ENCODE measurements at places on chromosomes 16 and 17.

- DNase-seq: no peak
Observed at GRCh38 chr17:8904686-8905085, 37.2 kb upstream of the PIK3R6 start.

GRCh38 chr16:74101379-74102137 is 195.1 kb upstream of the PSMD7 start:
- DNase-seq: no peak

- DNase-seq: no peak
Observed at GRCh38 chr17:55155856-55156560, 108.8 kb upstream of the HLF start.

DNA sequence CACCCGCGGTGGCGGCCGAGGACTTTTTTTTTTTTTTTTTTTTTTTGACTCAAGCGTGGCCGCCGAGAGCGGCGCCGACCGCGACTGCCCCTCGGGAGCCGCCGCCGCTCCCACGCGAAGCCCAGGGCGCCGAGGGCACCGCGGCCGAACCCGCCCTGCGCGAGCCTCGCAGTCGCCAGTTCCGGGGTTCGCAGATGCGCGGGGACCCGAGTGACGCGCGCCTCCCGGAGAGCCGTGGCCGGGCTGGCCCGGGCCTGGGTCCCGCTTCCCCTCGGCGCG is 1.1 kb downstream of the METRNL start:
- no peak for DNase-seq

GRCh38 chr17:80163336-80163735 is 6.5 kb upstream of the CARD14 start:
- DNase-seq: no peak

GRCh38 chr17:78879635-78880186 is 23.3 kb downstream of the CEP295NL start:
- peak; percentile 20 for DNase-seq

DNA sequence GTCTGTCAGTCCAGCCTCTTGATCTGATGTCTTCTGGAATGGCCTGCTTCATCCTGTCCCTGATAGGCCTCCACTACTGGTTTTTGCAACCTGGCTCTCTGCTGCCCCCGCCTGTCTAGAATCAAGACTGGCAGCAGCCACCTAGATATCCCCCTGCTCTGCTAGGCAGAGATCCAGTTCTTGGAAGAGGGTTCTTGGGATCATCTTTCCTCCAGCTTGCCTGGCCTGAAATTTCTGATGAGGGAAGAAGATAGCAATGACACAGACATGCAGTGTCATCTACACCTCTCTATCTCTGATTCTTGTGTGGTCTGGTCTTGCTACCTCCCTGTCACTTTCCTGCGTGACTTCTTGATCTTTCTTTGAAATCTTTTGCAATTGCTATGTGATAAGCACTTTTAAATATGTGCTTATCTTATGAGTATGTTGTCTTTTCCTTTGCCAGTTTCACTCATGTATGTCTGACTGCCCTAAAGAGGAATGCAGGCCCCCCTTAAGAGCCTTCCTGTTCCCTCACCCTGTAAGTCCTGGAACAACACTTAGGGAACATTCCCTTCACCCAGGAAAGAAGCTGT is 20.3 kb upstream of the NFATC3 start:
- DNase-seq: peak; percentile 76

DNA sequence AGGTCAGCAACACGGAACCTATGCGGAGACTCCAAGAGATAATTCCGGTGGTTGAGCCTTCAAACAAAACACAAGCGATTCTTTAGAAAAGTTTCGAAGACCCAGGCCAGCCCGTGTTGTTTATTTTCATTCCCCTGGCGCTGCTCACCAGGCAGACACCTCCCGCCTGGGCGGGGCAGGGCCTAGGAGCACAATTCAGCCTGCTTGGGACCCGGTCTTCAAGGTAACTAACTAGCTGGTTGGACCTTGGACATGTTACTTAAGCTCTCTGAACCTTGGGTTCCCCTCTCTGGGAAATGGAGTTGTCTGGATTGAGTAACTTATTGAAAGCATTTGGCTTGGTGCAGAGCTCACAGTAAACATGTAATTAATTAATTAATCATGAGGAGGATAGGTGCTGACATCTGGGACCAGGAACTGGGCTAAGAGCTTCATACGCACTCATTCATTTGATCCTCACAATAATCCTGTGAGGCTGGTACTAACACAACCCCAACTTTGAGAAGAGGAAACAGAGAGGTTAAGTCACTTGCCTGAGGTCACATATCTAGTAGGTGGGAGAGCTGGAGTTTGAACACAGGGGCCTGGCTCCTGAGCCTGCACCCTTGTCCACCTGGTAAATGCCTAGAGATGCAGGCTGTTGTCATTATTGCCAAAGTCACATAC is 125.3 kb upstream of the SMURF2 start:
- no peak for DNase-seq

GRCh38 chr17:79977708-79978547 is 57.7 kb downstream of the TBC1D16 start:
- DNase-seq: no peak

DNA sequence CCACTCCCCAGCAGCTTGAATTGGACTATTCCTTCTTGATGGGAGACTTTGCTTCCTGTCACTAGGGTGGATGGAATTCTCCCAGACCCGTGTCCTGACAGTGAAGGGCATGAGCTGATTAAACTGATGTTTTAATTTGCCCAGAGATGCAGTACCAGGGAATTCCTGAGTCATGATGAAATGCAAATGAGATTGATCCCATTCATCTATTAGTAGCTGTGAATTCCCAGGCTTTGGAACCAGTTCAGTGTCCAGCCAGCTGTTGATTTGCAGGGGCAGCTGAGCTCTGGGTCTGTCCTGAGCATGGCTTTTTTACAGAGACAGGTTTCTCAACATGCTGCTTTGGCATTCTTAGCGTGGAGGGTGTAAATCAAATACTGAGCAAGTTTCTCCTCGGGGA is 157.9 kb downstream of the PITPNC1 start:
- no peak for DNase-seq

GRCh38 chr16:79099716-79100115 is 500.8 kb downstream of the MAF start:
- no peak for DNase-seq

DNA sequence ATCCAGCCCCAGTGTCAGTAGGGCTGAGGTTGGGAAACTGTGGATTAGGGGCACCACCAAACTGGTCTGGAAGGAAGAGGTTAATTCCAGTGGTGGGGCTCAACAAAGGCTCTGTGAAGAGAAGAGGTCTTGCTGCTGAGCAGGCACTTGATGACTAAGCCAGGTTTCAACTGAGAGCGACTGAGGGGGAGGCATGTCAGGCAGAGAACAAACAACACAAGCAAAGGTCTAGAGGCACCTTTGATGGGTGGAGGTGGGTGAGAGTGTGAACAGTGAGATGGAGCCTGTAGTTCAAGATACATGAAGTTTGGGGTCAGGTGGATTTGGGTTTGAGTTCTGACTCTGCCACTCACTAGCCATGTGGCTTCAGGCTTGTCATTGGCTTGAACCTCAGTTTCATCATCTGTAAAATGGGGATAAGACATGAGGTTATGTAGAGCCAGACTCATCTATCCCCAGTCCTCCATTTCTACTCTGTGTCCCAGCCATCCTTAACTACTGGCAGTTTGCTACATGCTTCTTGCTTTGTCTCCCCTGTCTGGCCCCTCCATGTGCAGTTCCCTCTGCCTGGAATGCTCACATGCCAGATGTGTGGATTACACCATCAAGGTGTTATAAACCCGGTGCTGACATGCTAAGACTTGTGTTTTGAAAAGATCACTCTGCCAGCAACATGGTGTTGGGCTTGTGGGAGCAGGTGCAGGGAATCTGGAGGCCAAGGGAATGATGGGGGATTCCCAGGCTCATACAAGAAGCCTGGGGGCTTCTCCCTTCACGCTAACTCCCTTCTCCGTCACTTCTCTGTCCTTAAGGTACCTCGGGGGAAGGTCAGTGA is 3.0 kb upstream of the RMI2 start:
- DNase-seq: no peak

DNA sequence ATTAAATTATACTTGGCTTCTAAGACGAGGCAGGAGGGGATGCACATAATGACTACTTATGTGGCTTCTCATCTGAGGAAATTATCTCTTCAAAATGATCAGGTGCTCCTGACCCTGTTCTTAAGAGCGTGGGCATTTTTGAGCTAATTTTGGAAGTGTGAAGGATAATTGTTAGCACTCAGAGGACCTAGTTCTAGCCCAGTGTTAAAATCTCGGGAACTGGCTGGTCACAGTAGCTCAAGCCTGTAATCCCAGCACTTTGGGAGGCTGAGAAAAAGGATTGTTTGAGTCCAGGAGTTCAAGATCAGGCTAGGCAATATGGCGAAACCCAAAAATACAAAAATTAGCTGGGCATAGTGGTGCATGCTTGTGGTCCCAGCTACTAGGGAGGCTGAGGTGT is 103.0 kb upstream of the DHX40 start:
- no peak for DNase-seq

DNA sequence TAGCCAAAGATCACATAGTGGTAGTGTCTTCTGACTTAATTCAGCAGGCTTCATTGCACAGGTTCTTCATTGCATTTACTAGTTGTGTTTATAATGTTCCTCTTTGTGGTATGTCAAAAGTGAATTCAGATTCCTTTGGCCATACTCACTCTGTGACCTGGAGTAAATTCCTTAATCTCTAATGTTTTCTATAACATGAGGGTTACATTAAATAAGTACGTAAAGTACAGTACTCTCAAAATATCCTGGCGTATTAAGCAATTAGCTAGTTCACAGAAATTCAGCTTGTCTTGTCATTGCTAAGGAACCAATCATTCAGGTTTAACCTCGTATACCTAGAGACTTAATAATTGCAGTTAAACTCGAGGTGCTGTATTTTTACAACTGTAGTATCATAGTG is 4.2 kb downstream of the RPS6KB1 start:
- DNase-seq: no peak

DNA sequence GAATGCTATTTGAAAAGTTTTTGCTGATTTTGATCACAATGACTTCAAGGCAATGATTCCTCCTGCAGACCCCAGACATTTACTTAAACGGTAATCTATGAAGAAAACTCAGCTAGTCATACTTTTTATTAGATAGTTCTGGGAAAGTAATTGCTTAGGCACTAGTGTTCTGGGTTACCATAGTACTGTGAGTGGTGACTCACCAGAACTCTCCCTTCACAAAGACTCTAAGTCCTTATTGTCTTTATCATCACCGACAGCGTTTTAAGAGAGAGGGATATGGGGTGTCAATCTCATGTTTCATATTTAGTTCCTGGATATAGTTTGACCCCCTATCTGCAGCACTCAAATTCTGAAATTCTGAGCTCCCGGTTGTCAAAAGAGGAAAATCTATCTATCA is 43.0 kb upstream of the CDH8 start:
- DNase-seq: peak; percentile 65

DNA sequence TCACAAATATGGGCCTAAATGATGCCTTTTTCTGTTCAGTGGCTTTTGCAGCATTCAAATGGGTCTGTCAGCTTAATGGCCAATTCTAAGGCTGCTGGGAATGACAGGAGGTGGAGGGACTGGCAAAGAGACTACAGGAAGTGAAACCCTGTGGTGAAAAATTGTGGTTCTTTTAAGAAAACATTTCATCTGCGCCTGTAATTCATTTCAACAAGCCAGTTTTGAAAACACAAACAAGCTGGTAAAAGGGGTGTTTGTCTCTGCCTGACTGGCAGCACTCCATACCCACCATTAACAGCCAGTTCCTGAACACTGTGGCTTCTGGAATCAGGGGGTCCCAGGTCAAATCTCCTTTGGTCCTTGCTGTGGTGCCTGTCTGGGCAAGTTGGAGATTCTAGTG is 3.6 kb upstream of the KDM8 start:
- peak; percentile 63 for DNase-seq

GRCh38 chr17:737561-738113 is 5.2 kb downstream of the TLCD3A start:
- DNase-seq: no peak

DNA sequence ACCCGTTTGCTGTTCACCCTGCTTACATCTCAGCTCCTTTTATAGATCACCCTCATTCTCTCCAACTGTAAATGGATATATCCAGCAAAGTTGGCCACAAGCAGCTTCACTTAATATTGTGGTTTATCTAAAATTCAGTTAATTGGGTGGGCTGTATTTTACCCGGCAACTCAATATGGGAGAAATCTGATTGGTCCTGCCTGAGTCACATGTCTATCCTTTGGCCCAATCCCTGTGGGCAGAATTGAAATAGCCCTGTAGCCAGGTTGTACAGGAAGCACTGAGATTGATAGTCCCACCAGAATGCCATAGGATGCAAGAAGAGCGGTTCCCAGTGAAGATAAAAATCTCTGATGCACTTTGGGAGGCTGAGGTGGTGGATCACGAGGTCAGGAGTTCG is 73.2 kb downstream of the AIPL1 start:
- peak; percentile 24 for DNase-seq

GRCh38 chr16:87123356-87124001 is 193.7 kb downstream of the C16orf95 start:
- no peak for DNase-seq

GRCh38 chr16:15897834-15898254 is 9.4 kb upstream of the CEP20 start:
- no peak for DNase-seq

DNA sequence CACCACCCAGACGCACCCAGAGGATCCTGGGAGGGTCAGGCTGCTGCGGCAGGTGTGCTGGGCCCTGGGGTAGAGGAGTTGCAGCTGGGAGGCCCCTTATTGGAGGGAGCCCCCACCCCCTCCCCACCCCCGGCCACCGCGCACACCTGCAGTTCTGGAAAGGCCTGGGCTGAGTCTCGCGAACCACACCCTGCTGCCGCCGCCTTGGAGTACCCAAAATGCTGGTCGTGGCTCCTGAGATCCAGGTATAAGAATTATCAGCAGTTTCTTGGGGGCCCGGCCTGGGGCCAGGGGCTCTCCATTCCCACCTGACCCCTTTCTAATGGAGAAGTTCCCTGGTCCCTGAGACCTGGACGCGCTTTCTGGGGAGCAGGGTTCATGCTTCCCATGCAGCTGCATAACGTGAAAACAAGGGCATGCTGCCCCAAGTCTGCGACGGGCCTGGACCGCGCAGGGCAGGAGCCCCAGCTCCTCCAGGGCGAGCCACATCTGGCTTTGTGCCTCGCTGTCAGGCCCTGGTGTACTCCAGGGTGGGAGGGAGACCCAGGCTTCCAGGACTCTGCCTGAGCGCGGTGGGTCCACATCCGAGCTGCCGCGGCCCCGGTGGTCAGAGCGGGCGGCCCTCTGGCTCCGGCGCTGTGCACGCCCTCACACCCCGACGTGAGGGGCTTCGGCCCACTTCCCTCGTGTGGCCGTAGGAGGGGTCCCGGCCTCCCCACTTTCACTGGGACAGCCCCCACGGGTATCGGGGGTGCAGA is 7.3 kb upstream of the SNAI3 start:
- no peak for DNase-seq
